ENCODE measurements at places on chromosomes 3 and 15.
A peak's percentile ranks its signal among the peaks of the same experiment; 100 is the strongest.

DNA sequence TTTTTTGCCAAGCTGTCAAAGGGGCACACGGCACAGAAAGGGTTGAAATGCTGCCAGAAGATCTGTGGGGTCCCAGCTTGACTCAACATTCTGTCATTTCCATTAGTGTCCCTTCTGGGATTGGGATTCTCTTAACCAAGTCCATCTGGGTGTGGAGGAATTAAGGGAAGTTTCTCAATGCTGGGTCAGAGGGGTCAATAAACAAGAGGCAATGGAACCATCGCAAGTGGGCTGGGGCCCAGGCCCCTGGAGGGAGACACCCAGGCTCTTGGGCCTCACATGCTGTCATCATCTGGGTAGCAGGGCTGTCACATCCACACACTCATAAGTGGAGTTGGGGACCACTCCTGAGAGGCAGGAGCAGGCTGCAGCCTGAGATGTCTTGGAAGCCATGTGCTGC lies 8.1 kb upstream of the APOD start:
- DNase-seq, result no peak

- peak; percentile 82 for DNase-seq
Observed at GRCh38 chr15:73991726-73992593, at the start of gene STOML1. STOML1 (minus strand) TSS chr15:73992295; CDS start chr15:73992223, 72 bp downstream.

DNA sequence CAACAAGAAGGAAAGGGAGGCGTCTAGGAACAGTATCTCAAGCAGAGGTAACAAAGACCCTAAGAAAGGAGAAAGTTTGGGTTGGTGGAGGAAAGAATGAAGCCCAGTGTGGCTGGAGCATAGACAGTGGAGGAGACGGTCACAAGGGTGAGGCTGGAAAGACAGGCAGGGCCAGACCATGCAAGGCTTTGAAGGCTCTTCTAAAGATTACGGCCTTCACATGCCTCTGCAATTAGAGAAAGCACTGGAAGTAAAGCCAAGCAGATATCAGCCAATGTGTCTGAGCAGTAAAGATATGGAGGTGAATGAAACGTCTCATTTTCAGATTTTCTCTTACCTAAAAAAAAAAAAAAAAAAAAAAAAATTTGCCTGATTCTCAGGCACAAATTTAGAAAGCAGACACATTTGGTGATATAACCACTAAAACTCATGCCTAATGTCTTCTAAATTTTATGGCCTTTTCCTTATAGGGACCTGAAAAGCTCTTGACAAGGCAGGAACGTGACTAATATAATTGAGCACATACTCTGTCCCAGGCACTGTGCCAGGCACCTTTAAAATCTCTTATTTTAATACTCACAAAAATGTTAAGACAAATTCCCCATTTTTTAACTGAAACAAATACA lies 184.1 kb downstream of the MECOM start:
- no peak for DNase-seq

DNA sequence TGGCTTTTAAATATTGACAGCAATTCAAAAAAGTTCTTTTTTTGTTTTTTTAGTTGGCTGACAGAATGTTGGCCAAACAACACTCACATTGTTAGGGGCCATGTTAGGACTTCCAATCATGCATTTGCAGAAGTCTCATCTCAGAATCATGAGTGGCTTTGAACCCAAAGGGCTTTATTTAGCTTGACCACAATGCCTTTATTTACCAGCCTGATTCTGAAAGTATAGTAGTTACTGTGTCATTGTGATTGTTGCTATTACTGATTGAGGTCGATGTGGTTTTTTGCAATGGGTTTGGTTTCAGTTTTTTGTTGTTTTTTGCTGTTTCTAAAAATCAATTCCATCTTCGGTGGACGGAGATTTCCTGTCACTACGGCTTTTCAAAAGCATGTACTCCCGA lies 7.2 kb downstream of the GLDN start:
- DNase-seq, result no peak
